Vagina (tissue), 2 donors: ENCODE measurements at places on chromosomes 12 and 14.

DNA sequence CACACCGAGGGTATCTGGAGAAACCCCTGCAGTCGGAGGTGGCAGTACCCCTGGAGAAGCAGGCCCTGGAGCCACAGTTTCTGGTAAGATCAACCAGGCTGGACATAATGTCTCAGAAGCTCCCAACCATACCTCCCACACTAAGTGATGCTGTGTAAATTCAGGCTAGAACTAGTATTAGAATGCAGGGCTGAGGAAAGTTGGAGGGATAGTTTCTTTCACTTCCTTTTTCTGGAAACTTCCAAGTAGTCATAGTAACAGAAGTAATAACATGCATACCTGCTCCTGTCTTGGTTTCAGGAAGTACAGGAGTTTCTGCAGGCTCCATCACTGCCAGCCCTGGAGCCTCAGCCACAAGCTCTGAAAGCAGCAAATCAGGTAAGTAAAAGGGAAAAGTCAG is 228.1 kb upstream of the CNTN1 start:
- DNase-seq = no peak

GRCh38 chr14:95250936-95251335 is 68.8 kb downstream of the CLMN start:
- DNase-seq = no peak

GRCh38 chr12:53060064-53060720 is 10.3 kb downstream of the TNS2 start:
- DNase-seq = no peak

DNA sequence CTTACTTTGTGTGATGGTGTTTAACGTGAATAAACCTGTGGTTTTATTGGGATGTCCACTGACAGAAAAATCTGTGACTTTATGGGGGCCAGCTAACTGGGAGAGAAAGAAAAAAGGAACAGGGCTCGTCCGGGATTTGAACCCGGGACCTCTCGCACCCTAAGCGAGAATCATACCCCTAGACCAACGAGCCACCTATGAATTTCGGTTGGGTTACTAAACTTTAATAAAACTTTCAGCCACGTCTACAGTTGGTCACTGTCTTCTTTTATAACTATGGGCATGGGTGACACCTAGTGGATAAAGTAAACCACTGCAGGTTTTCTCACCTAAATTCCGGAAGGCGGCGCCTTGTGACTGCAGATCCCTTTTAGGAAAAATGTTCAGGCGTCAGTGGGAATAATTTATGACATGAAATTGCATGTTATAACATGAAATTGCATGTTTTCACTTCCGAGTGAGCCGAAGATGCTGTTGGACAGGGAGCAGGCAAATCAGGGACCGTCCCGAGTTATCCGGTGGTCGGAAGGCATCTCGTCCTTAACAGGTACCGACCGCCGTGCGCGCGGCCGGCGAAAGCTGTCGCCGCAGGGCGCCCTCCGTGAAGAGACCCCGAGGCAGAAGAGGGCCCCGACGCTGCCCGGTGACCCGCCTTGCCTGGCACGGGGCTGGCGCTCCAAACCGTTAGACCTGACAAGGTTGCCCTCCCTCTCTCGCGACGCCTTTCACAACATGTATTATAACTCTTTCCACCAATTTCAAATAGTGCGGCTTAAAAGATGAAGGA is 18.2 kb upstream of the RNASE12 start:
- no peak for DNase-seq

DNA sequence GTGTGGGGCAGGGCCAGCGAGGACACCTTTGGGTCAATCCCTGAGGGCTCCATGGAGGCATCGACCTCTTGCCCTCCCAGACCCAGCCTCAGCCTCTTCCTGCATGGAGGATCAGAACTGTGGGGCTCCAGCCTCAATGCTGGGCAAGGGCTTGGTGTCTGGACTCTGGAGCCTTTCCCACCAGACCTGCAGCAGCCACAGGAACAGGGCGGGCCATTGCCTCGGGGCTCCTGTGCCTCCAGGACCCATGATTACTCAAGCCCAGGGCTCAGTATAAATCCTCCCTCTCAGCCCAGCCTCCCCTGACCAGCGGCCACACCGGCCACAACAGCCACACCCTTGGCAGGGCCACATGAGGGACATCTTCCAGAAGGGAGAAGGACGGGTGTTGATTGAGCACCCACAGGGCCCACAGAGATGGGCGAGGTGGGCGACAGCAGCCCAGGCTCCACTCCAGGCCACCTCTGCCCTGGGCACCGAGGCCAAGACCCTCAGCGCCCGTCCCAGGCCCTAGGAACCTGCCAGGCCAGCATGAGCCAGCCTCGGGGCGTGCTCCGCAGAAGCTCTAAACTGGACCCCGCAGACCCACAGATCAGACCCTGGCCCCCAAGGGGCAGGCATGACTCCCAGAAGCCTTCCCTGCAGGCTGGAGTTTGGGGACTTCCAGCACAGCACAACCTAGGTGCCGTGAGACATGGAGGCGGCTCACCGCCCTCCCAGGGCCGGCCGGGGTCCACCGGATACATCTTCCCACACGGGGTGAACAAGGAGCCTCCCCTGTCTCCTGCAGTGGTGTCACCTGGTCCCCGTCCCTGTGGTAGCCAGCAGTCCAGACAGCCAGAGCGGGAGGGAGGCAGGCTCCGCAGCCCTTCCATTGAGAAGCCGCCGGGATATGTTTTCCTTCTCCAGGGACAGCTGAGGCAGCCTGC is 25.1 kb downstream of the NCOR2 start:
- no peak for DNase-seq

- DNase-seq = no peak
Measured at GRCh38 chr14:62470935-62471334, 574.3 kb downstream of the KCNH5 start.

- DNase-seq = no peak
Measured at GRCh38 chr14:81311141-81311540, 89.0 kb downstream of the STON2 start.

DNA sequence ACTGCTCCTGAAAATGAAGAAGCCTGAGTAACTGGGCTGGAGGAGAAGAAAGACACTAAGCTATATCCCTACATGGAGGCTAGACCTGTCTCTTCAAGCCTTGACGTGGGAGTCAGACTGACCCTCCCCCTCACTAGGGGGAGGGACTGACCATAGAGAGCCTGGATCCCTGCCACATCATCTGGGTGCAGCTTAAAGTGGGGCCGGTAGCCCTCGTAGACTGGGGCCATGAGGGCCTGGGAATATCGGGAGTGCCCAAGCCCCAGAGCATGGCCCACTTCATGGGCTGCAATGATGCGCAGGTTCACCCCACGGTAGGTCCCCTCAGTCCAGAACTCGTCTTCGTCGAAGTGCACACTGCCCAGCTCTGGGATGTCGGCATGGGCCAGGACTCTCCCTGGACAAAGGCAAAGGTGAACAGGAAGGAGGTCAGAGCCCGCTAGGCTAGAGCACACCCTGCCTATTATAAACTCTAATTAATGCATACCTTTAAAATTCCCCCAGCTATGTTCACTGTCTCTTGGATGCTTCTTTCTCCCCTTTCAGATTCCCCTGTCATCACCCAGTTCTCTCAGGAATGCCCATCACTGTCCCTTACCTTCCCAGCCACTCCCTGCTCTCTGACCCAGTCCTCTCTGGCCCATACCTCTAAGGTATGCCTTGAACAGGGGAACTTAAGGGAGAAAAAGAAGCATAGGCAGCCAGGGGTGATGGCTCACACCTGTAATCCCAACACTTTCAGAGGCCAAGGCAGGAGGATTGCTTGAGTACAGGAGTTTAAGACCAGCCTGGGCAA is 3.2 kb downstream of the MMP19 start:
- no peak for DNase-seq

GRCh38 chr12:45259675-45260074 is 43.8 kb downstream of the ANO6 start:
- no peak for DNase-seq

- no peak for DNase-seq
Measured at GRCh38 chr12:132642846-132643835, 24.6 kb downstream of the P2RX2 start.

GRCh38 chr12:59593761-59594160 is 2.1 kb upstream of the SLC16A7 start:
- DNase-seq = no peak

DNA sequence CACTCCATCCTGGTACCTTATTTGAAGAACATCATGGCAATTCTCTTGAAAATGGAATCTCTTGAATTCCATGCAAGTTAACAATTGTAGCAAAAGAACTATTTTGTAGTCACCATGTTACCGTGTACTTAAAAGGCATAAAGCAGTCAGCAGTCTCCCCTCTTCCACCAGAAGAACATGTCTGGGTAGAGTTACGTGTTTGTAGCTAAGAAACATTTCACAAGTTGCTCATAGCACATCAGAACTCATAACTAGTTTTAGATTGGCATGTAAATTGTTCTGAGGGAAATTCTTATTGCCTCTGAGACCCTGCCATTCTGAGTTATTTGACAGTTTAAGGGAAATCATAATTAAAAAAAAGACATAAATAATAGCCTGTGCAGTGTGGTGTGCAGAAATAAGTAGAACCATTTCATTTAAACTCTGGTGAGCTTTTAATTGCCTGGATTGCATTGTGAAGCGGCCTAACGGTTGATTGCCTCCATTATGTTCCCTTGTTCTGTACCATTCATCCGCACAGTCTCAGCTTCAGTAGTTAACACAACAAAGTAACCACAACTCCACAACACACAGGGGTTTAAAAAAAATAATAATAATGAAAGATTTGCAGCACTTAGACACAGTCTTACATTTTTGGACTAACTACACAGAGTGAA is 2.6 kb downstream of the LMO3 start:
- no peak for DNase-seq

- no peak for DNase-seq
Measured at GRCh38 chr14:54309615-54310014, 87.2 kb upstream of the CDKN3 start.

- DNase-seq = no peak
Measured at GRCh38 chr12:15636060-15636890, 152.9 kb downstream of the EPS8 start.

GRCh38 chr14:70317969-70318634 is 41.4 kb downstream of the COX16 start:
- DNase-seq = no peak

- DNase-seq = no peak
Measured at GRCh38 chr12:58268069-58268468, 326.7 kb downstream of the ATP23 start.

DNA sequence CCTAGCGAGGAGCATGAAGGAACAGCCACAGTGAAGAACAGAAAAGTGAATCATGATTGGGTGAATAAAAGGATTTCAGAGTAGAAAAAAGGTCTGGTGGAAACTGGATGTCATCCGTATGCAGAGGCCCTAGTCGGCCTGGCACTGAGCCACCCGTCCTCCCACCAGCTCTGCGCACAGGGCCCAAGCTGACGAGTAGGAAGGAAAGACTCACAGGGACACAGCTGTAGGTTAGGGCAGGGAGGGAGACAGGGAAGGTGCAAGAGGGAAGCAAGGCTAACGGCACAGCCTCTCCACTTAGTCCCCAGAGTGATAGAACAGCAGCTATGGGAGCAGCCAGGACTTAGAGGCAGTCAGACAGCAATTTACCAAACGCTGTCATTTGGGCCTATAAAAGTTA is 112.6 kb downstream of the KCNK10 start:
- DNase-seq = no peak

- DNase-seq = no peak
Measured at GRCh38 chr12:122062832-122063693, 15.5 kb upstream of the MLXIP start.

DNA sequence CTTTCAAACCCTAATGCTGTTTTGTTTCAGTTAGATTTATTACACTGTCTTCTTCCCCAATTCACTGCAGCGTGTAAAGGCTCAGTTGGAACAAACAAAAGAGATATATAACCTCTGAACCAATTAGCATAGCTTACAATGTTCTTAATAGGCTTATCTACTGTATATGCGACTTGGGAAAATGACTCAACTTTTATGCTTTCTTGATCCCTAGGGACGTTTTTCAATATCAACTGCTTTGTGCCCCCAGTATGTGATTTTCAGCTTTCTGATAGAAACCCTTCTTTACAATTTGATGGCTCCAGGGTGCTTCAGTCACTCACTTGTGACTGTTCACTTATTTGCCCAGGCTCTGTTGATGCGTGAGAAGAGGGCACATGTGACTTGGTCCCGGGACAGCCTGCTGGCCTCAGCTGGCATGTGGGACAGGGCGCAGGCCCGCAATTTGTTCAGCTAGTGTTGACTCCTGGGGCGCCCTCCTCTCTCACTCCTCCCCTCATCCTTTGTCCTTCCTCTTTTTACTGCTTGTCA is 107.1 kb downstream of the TMTC2 start:
- no peak for DNase-seq

GRCh38 chr12:6944381-6945186 is 762 bp downstream of the C12orf57 start:
- peak; percentile 97 for DNase-seq

- no peak for DNase-seq
Measured at GRCh38 chr14:89351516-89352404, 65.3 kb downstream of the FOXN3 start.

DNA sequence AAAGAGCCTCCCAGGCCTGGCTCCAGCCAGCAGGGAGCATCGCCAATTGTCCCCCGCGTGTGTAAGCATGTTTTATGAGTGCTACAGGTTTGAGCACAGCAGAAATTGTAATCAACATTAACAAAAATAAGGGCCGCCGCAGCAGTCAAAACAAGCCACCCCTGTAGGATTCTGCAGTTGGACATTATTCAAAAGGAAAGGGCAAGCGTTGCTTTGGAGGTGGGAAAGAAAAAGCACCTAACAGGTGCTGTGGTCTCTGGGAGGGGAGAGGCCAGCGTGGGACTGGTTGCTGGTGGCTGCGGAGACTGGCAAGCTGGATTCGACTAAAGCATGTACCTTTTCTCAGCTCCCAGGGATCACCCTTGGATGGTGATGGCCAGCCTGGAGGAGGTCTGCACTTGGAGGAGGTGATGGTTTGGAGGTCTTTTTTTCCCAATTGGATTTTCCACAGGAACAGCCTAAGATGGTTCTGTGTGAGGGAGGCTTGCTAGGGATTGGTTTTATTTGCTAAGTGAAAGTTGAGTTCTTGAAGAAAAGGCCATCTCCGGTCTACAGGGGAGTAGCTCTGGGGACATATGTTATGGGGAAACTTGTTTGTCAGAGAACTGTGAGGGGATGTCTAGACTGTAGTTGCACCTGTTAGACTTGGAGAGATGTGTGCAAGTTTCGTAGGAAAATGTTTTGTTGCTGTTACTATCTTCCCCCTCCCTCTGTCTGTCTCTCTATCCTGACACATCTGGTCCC is 2.0 kb downstream of the DYRK2 start:
- no peak for DNase-seq

GRCh38 chr12:51322452-51322851 is 1.5 kb downstream of the BIN2 start:
- DNase-seq = no peak

DNA sequence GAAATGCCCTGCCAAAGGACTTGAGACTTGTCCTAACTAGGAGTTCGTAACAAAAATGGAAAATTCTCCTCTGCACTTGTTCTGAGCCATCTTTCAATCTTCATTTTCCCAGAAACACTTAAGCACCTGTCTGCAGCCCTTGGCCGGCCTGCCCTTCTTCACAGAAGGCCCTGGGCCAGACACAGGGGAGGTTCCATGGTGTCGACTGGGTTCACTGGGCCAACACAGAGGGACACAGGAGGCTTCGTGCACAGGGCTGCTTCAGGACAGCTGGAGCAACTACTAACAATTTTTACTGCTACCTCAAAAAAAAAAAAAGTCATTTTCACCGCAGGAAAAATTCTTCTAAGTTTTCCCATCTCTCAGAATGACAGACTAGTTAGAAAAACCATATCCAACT is 19.6 kb downstream of the NID2 start:
- no peak for DNase-seq

GRCh38 chr14:75068294-75069120 is 934 bp upstream of the ZC2HC1C start:
- DNase-seq = no peak
